Left renal pelvis (tissue), 4 donors: ENCODE measurements at places on chromosomes 4 and X. TPM values are rescaled to one million over a fixed set of nuclear protein-coding genes. Genes with fewer than 3 reads are reported as not detected.

GRCh38 chr4:89469930-89470375 is 162.4 kb upstream of the GPRIN3 start:
- no peak for DNase-seq

The NSUN7 gene
- 12.1 TPM for polyA plus RNA-seq

GRCh38 chrX:153869473-153870287 is 16.3 kb downstream of the L1CAM start:
- no peak for DNase-seq

The MAGEB10 gene
- polyA plus RNA-seq: not detected

GRCh38 chr4:65242156-65242846 is 428.0 kb downstream of the EPHA5 start:
- no peak for DNase-seq

- DNase-seq: no peak
Measured at GRCh38 chr4:111405989-111406388, 739.3 kb upstream of the FAM241A start.

DNA sequence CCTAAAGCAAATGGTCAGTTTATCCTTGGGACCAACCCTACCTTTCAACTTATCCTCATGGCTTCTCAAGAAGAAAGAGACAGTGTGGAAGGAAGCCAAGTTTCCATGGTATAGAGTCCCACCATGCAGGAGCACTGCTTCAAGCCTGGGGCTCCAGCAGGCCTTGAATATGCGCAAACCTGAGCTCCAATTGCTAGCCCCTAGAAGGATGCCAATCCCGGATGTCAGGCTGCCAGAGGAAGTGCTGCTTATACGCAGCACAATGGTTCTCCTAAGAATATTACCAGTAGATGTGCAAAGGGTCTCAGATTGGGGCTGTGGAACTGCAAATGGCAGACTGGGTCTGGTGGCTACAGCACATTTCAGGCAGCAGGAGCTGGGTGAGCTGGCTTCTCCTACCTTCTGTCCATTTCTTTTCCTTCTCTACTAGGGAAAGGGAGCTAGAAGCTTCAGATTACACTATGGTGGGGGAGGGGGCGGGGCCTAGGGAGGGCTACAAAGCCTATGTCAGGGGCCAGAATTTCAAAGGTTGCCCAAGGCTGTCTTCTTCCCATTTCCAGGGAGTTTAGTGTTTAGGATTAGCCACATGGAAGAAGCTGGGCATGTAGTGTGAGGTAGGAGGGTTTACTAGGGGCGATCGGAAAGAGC is 40.7 kb upstream of the CITED1 start:
- no peak for DNase-seq

DNA sequence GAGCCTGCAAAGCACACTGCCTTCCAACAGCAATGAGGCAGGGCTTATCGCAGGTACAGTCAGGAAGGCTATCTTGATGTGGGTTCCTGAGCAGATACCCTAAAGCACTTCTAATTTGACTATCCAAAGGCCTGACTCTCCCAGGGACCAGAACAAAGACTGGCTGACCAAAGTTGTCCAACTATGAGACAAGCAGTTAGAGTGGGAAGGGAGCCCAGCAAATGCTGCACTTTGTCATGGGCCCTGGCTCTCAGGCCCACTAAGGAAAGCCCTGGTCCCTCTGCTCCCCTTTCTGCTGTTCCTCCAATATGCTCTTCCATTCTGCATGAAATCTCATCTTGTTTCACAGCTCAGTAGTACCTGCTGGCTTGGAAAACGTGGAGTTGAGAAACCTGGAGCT is 391.0 kb downstream of the RAB28 start:
- DNase-seq: no peak

The DMRTC1B gene
- 4.7 TPM for polyA plus RNA-seq

DNA sequence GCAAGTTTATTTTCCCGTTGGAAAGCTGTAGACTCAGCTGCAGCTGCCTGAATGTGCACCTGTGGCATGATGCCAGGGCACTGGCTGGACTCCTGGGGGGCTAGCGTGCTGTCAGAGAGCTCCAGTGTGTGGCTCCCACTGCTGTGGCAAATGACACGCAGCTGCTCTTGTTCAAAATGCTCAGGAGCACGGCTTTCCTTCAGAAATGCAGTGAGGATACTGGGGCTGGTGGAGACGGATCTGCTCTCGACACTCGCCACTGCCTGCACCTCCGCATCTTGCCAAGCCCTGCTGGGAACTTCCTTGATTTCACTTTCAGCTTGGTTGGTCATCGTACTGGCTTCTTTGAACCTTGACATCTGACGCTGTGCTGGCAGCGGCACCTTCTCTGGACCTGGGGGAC is 58.7 kb downstream of the GPRIN3 start:
- no peak for DNase-seq

DNA sequence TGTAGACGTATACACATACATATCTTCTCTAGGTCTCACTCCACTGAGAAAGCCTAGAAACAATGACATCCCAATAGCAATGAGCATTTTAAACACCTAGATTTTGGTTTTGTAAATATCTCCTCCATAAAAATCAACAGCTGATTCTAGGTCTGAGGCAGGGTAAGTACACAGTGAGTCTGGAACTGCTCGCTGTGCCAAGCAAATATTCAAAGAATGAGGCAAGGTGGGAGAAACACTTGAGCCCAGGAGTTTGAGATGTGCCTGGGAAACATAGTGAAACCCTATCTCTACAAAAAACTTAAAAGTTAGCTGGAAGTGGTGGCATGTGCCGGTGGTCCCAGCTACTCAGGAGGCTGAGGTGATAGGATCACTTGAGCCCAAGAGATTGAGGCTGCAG is 22.2 kb downstream of the ABCG2 start:
- no peak for DNase-seq

DNA sequence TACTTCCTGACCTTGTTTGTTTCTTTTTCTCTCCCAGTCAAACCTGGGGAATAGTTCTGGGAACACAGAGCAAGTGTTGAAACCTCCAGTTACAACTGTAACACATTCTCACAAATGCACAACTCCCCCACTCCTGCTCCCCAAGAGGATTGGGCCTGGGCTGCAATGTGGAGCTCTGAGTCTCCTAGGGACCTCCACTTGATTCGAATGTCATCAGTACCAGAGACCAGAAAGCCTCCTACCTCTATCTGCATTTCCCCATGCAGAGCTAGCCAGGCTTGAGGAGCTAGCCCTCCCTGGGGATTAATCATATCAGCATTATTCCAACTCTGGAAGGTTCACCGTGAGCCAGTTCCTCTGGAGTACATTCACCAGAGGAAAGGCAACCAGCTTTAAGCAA is 41.7 kb upstream of the CITED1 start:
- no peak for DNase-seq

The GPR173 gene
- polyA plus RNA-seq: 24.5 TPM

The NUP62CL gene
- polyA plus RNA-seq: 11.6 TPM

GRCh38 chrX:95156566-95156965 is 1482.6 kb downstream of the FAM133A start:
- no peak for DNase-seq

GRCh38 chr4:119053997-119054396 is 81.6 kb upstream of the MYOZ2 start:
- DNase-seq: no peak

The EDA gene
- 6.6 TPM for polyA plus RNA-seq

The NDST3 gene
- polyA plus RNA-seq: 2.9 TPM

- DNase-seq: no peak
Measured at GRCh38 chrX:16368696-16369095, 201.4 kb downstream of the MAGEB17 start.

GRCh38 chrX:70087857-70088630 is 25.8 kb downstream of the OTUD6A start:
- no peak for DNase-seq

The RHOXF2 gene
- 0.04 TPM for polyA plus RNA-seq

DNA sequence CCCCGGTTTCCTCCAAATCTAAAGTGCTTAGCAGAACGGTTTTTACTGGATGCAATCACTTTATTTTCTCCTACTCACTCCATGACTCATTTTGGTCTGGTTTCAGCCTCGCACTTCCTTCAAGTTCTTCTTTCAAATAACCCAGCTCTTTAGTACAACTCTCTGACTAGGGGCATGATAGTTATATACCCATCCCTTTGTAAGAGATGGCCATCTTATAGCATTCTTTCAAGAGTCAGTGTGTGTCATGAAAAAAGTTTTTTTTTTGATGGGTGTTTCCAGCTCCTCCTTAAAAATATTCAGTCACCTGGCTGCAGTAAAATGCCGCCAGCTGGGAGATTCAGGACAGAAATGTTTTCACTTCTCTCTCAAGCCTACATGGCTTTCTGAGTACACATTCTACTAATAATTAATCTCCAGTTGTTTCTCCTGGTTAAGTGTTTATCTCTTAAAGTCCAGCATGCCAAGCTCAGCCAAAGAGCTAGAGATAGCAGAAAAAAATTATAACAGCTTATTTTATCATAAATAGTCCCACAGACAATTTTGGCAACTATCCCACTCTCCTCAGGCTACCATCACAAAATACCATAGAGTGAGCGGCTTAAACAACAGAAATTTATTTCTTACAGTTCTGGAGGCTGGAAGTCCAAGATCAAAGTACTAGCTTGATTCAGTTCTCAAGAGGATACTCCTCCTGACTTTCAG is 139.3 kb downstream of the GASK1B start:
- DNase-seq: no peak

DNA sequence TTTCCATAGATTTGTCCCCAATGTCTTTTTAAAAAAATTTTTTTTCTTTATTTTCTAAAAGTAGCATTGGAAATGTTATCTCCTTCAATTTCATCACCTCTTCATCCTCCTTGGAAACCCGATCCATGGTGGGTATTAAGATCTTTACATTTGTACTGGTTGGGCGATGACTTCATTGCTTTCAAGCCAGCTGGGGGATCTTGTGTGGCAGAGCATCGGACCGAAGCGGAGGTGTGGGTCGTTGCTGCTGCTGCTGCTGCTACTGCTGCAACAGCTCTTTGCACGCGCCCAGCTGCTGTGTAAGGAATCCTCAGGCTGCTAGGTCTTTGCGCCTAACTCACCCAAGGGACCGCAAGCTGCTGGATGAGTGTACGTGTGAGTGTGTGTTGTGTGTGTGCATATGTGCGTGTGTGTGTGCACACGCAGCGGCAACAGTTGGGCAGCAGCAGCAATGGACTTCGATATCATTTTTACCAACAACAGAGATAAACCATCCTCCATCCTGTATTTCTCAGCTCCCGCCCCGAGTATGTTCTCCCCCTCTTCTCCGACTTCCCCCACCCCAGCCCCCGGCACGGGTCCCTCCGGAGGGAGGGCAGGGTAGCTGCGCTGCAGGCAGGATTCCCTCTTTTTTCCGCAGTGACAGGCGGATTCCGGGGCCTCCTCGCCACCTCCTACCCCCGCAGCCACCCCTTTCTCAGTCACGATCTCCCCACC is 768 bp upstream of the CDKL5 start:
- DNase-seq: no peak

The MORF4L2 gene
- 360 TPM for polyA plus RNA-seq

DNA sequence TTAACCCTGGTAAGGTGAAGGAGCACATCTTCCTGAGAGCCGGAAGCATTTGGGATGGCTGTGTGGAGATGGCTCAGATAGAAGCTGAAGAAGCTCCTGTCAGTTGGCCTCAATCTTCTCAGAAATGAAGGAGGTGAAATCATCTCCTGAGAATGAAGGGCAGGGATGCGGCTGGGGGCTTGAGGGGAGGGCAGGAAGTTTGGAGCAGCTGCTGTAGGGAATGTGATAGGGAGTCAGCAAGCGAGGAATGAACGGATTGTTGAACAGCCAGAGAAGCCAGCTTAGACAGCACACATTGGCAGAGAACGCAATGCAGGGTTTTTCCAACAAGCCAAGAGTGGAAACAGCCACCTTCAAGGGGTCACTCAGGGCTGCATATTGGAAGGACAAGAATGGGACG is 10.0 kb downstream of the KCNE5 start:
- DNase-seq: no peak

DNA sequence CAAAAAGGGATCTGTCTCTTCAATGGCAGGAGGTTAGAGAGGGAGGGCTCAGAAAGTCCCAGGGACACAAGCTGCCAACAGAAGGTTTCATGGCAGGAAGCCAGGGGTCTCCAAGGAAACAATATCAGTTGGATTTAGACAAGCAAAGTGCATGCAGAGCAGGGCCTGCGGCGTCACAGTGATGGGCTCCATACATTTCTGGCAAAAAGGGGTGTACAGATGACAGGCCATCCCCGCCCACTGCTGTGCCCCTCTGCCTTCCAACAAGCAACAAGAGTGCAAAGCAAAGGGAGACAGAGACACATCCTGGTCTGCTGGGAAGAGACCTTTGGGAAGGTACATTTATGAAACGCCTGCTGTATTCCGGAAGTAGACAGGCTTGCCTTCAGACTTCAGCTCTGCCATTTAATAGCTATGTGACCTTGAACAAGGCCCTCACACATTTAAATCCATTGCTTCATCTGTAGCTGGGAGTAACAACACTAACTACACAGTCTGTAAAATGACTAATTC is 121.2 kb downstream of the AFAP1 start:
- no peak for DNase-seq

DNA sequence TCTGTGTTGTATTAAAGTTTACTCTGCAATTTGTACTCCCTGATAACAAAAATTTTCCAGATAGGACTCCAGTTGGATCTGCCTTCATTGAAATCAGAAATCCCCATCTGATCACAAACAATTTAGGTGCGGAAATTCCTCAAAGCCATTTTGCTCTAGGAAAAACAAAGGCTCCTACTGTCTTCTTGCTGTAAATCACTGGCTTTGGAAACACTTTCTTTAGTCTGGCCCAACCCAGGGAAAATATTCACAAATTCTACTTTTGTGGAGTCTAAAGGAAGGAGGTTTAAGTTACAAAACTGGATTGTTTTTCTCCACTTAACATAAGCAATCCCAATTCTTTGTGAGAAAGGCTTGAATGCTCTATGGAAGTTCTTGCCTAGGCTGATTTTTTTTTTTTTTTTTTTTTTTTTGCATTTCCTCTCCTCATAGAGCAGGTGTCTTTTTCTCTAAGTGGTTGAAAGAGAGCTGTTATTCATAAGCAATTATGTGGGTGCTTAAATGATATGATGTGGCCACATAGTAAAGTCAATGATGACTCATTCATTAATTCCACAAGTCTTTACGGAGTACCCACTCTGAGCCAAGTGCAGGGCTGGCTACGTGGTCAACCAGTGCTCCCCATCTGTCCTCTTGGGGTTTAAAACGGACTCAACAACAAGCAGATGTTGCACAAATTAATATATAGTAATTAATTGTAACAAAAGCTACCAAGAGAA is 261.4 kb downstream of the LDB2 start:
- DNase-seq: no peak

GRCh38 chrX:112380541-112381278 is 298.1 kb upstream of the TRPC5 start:
- no peak for DNase-seq
